Hindlimb muscle (tissue), 1 donor: ENCODE measurements at places on chromosomes 6 and 20. TPM values are rescaled to one million over a fixed set of nuclear protein-coding genes. Genes with fewer than 3 reads are reported as not detected.

The ZBTB46 gene
- 24.7 TPM for polyA plus RNA-seq

GRCh38 chr6:166662690-166663089 lies 35.6 kb upstream of the RPS6KA2 start:
- no peak for DNase-seq

DNA sequence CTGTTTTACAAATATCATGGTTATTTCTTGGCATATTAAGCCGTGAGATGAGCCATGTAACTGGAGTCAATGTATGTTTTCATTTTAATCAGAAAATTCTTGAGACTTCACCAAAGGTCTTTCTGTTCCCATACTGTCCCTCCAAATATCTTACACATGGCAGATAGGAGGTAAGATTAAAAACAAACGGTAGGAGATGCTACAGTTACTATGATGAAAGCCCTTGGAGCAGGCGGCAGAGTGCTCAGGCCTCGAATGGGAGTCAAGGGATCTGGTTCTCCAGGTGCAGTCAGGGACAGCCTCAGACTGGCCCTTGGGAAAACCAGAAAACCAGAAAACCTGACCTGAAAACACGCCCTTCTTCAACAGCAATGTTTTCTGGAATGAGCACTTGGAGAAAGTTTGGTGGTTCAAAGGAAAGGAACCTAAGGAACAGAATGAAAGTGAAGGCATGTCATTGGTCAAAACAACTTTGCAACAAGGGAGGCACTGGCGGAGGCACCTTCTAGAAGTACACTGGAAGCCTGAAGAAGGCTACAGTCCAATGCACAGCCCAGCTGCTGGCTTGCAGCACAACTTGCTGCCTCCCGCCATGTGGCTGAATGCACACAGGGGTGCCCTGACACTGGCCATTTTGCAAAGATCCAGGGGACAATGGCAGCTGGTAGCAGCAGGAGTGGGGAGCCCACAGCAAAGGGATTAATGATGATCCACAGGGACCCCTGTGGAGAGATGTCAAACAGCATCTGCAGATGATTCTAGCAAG lies 17.4 kb upstream of the FOXO3 start:
- no peak for DNase-seq

- DNase-seq: no peak
These were observed 25.5 kb downstream of the ANGPT4 start for GRCh38 chr20:890666-891057.

GRCh38 chr20:31569163-31570020 lies 35.7 kb upstream of the ID1 start:
- no peak for DNase-seq

- no peak for DNase-seq
These were observed 5.9 kb downstream of the TEAD3 start for GRCh38 chr6:35490821-35491557.

DNA sequence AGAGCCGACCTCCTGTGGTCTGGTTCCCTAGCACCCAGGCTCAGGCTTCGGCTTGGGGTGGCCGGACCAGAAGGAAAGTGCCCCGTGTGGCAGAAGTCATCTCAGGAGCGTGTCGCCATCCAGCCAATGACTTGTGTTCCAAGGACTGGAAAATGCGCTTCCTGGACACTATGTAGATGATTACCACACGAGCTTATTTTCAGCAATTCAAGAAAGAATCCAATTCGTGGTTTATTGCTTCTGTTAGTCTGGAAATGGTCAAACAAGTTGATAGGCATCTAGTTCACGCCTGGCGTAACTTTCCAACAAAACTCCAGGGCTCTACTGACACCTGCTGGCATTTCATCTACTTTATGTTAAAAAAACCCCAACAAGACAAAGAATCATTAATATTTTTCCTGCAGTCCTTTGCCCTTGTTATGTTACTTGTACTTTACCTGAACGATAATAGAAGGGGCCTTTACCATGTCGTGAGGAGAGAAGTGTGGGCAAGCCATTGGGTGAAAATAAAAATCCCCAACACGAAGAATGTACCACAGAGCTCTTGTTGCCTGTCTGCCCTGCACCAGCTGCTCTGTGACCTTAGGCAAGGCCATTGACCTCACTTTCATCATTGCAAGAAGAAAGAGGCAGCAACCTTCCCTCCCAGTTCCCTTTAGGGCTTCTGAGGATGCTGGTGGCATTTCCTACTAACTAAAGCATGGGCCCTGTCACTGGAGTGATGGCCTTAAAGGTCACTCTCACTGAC lies 154.7 kb upstream of the LAMP5 start:
- peak; percentile 65 for DNase-seq

DNA sequence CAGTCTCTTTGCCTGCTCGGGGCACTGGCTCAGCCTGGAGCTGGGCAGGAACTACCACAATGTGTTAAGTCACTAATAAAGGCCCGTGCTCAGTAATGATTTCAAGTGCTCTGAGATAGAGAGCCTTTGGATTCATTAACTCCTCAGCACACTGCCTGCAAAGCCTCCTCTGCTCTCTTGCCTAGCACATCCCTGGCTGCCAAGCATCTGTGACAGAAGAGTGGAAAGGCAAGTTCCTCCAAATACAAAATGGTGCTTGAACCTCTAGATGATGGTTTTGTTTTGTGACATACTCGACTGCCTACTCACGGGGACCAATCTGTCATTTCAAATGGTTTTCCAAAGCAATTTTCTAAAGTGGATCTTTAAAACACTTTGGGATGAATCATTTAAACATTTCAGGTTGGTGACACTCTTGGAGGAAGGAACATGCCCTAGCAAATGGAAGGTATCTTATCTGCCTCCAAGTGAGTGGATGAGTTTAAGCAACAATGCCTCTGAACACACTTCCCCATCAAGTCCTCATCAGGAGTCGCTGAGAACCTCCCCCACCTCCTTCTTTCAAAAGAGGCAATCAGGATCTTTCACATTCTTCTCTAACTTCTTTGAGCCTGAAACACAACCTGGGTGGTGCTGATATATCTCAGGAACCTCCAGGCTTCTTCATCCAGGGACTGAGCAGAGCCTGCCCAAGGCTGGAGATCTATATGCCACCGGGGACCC lies 35.8 kb downstream of the METTL24 start:
- DNase-seq: no peak

DNA sequence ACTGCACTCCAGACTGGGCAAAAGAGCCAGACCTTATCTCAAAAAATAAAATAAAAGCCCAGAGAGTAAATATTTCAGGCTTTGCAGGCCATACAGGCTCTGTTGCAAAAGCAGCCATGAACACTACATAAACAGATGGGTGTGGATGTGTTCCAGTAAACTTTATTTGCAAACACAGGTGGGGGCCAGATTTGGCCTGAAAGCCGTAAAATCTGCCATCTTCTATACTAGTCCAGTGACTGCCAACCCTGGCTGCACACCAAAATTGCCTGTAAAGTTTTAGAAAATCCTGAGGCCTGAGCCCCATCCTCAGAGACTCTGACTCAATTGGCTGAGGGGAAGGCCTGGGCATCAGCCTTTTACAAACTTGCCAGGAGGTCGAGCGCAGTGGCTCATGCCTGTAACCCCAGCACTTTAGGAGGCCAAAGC lies 103.6 kb downstream of the ZMYND8 start:
- DNase-seq: no peak
